Left renal pelvis (tissue), 4 donors: ENCODE measurements at places on chromosomes 6 and 20.
A peak's percentile ranks its signal among the peaks of the same experiment; 100 is the strongest.

DNA sequence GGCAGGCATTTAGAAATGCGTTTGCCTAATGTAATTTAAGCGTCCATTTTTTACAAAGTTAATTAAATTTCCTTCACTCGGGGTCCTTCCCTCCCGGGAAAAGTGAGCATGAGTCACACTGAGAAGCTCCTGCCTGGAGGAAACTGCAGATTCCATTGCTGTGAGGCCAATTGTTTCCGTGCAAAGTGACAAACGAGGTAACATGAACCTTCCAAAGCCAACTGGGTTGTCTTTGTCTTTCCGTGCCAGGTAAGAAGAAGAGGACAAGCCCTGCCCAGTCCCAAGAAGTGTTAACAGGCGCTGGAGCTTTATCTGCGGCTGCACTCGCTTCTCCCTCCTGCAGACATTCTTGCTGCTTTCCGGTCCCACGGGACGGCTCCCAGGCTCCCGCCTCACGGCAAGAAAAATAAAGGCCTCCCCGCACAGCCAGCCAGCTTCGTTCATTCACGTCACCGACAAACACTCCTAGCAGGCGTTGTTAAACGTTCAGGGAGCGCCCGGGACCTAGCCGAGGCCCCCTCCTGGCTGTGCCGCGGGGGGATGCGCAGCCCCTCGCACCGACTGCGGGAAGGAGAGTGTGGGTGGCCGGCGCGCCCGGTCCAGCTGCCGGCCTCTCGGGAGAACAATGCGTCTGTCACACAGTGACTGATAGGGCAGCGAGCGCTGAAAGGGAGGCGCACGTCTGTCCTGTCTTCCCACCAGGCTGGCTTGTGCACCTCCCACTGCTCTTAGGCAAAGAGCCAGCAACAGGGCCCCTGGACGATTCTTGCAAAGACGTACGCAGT is 61.5 kb upstream of the HDDC2 start:
- no peak for DNase-seq

- DNase-seq, result no peak
Observed at GRCh38 chr6:128492386-128492785, 28.0 kb downstream of the PTPRK start.

GRCh38 chr6:142927904-142928303 is 17.1 kb downstream of the HIVEP2 start:
- no peak for DNase-seq

DNA sequence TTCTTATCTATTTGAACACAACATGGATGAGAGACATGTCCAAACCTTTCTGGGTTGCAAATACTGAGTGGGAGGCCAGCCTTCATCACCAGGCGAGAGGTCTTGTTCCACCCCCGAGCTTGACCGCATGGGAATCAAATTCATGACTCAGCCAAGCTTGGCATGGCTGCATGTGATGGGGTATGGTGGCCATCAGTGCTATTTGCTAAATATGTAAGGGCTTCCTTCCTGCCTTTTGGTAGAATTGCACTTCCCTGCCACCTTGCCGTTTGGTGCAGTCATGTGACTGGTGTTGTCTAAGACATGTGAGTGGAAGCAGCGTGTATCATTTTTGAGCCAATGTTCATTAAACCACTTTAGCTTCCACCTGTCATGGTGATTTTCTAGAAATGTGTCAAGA is 508.9 kb upstream of the SULF2 start:
- no peak for DNase-seq

DNA sequence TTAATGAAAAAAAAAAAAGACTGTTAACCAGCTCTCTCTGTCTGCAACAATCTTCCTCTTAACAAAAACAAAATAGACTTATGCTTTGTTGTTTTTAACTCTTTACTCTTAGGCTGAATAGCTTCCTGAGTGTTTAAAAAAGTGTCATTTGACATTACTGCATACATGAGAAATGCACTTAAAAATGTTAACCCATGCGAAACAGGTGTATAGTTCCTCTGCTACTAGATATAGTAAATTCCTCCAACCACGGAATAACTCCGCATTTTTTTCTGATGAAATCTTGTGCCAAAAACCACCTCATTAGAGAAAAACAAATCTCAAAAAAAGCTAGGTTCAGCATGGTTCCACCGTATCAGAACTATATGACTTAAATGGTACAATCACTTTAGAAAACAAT is 426.0 kb downstream of the ADGRB3 start:
- no peak for DNase-seq

DNA sequence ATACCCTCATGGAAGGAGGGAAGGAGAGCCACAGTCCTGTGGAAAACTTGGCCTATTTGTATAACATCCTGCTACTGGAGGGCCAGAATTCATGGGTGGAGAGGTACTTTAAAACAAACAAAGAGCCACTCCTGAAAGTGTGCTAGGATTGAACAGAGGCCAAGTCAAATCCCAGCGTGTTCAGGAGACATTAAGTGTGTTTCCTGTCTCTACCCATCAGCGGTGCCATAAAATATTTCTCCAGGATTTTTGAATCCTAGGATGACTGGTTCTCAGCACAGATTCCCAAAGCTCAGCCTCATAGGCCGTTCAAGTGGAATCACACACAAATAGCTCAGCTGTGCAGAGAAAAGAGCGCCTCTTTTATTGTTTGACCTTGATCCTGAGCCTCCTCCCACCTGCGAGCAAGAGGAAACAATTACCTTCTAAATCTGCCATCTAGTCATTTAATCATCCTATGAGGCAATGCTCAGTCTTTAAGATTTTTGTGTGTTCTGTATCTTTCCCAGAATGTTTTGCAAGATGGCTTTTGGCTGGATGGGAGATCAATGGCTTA is 31.8 kb upstream of the RALGAPA2 start:
- no peak for DNase-seq

DNA sequence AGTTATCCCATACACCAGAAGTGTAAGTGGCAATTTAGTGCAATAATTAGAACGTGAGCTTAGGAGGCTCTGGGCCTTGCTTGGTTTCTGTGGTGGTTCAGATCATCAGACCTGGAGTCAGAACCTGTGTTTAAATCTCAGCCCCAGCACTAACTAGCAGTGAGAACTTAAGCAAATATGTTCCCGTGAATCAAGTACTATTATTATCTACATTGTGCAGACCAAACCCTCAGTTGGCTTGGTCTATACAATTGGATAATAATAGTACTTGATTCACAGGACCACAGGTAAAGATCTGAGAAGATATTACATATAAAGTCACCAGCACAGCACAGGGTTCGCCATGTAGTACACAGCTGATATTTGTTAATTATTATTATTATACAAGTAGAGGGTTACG is 93.1 kb downstream of the SIM1 start:
- DNase-seq, result no peak

- DNase-seq, result peak; percentile 42
Observed at GRCh38 chr20:47620808-47621805, 119.4 kb downstream of the NCOA3 start.

DNA sequence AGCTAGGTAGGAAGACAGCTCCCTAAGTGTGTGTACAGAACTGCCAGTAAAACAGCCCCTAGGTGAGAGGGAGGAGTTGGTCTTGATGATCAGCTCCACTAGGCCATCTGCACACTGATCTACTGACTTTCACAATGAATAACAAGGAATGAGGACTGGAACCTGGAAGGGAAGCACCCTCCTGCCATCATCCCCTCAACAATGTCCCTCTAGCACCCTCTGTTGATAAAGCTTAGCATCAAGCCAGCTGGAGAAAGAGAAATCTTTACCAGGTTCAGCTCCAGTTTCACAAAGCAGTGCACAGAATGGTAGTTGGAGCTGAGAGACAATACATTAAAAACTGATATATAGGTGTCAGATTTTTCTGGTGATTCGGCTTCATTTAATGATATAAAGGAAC is 57.2 kb upstream of the IRAK1BP1 start:
- DNase-seq, result no peak

- no peak for DNase-seq
Observed at GRCh38 chr6:110214338-110214737, 34.1 kb downstream of the CDC40 start.

- no peak for DNase-seq
Observed at GRCh38 chr6:158677906-158678578, 28.2 kb downstream of the SYTL3 start.

- DNase-seq, result no peak
Observed at GRCh38 chr6:13794184-13794583, 20.2 kb downstream of the MCUR1 start.

DNA sequence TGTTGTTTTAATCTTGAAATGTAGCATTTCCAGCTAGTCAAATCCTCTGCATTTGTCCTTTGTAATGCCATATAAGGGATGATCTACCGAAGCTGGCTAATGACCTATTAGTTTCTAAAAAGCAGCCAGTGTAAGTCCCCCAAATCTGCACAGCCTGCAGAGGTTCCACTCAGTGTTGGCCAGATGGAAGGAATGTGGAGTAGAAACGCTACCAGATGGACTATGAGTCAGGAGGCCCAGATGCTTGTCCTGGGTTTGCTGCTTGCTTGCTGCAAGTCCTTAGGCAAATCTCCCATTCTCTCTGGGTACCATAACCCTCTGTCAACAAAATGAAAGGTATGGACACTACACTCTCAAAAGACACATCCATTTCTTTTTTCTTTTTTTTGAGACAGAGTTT is 149.8 kb downstream of the BTBD9 start:
- DNase-seq, result no peak

DNA sequence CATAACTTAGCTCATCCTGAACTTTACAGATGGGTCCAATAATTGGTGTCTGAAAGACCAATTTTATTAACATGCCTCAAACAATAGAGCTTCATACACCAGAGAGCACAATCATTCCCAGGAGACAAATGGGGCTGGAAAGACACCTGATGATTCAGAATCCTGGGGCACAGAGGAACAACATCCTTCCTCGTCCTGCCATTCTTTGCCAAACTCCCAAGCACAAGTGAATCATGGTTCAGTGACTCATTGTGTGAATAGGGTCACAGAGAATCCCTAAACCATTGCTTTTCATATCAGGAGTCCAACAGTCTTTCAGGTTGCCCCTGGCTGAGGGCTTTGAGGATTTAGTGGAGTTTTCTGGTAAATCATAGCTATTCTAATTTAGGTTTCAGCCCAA is 266.4 kb upstream of the BMP2 start:
- no peak for DNase-seq

DNA sequence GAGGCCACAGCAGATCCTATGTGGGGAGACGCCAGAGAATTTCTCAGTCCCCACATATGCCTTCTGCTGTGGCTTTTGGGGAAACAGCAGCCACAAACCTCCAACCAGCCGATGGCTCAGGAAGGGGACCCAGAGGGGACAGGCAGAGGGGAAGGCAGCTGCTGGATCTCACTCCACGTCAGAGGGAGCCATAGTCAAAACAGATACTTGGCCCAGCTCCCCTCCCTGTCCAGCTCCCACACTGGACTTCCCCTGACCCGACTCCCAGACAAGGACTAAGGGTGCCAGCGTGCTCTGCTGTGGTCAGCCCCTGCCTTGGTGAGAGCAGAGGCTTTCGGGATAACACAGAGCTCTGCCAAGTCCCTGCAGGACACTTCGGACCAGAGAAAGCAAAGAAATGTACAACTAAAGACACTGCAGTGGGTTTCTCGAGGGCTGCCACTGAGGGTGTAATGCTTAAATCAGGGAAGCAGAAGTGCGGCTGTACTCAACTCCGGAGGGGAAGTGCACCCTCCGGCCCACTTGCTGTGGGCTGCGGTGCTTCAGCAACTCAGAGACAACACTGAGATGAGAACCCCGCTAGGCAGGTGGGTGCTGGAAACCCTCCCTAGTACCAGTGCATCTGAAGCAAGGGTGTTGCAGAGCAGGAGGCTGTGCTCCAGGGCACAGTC is 47.2 kb downstream of the RRBP1 start:
- DNase-seq, result no peak

GRCh38 chr6:114577109-114577508 is 234.3 kb upstream of the HS3ST5 start:
- DNase-seq, result no peak

- DNase-seq, result no peak
Observed at GRCh38 chr20:24106150-24106800, 117.7 kb upstream of the GGTLC1 start.

- DNase-seq, result no peak
Observed at GRCh38 chr6:13538600-13538999, 35.8 kb upstream of the SIRT5 start.

DNA sequence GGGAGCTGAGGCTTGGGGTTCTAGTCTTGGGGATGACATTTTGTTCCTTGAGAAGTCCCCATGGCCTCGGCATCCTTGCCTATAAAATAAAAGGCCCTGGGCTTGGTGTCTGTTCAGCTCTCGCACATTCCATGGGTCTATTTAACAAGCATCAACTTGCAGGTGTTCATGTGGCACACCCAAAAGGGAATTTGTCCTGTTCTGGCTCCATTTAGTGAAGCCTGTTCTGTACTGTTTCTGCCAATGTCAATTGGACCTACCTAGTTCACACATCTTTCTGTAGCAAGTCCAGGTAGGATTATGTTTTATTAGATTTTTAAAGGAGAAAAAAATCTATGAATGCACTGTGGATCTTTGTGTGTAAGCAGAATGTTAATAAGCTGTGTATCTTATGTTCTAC is 262.0 kb downstream of the HIVEP2 start:
- DNase-seq, result no peak

DNA sequence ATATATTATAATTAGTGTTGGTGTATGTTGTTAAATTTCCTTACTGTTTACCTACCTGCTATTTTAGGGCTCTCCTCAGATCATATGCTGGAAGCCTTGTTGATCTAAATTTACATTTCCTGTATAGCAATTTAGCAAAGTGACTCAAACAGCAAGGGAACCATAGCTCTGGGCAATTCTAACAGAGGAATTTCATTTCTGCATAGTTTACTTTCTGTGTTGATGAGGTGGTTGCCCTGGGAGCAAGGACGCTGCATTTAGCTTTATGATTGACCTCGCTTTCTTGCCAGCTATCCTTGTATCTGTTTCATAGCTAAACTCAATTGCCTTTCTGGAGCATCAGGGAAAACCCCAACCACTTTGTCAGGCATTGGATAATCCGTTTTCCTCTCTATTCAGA is 810.8 kb downstream of the GRIK2 start:
- DNase-seq, result no peak

GRCh38 chr6:6994796-6995195 is 113.0 kb upstream of the RREB1 start:
- DNase-seq, result no peak

- DNase-seq, result no peak
Observed at GRCh38 chr6:156098839-156099238, 643.2 kb upstream of the NOX3 start.

DNA sequence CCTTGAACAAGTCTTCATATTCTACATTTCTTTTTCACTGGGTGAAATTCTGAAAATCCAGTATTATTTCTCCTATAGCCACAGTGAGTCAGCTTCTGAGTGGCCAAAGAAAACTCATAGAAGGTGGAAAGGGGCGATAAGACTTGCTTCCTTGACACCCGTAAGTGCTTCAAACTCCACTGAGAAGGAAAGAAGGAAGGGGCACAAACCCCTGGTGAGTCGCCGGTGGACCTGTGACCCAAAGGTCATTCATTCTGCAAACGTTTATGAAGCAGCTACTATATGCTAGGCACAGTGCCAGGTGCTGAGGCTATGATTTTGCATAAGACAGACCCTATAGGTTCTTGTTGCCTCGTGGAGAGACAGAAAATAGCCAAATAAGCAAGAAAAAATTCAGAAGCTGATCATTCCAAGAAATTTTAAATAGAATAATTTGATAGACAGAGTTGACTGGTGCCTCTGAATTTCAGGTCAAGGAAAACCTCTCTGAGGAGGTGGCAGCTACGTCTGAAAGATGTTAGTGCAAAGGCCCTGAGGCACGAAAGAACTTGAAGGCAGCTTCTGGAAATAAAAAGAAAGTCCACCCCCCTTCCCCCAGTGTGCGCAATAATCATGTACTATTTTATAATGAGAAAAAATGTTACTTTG is 118.2 kb downstream of the CD24 start:
- DNase-seq, result no peak

GRCh38 chr6:132399376-132400074 is 1.8 kb downstream of the MOXD1 start:
- no peak for DNase-seq
